ENCODE measurements at places on chromosomes 1 and 21.

DNA sequence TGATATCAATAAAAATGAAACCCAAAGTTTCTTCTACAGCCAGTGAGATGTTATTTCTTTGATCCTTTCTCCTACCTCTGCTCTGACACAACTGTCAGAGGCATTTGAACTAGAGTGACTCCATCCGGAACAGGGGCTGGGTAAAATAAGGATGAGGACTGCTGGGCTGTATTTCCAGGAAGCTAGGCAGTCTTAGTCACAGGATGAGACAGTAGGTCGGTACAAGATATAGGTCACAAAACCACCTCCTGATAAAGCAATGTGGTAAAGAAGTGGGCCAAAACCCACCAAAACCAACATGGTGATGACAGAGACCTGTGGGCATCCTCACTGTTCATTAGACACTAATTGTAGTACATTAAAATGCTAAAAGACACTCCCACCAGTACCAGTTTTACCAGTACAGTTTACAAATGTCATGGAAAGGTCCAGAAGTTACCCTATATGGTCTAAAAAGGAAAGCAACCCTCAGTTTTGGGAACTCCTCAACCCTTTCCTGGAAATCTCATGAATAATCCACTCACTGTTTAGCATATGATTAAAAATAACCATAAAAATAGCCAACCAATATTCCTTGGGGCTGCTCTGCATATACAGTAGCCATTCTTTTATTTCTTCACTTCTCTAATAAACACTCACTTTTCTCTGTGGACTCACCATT lies 96.7 kb downstream of the GABPA start:
- no peak for DNase-seq

DNA sequence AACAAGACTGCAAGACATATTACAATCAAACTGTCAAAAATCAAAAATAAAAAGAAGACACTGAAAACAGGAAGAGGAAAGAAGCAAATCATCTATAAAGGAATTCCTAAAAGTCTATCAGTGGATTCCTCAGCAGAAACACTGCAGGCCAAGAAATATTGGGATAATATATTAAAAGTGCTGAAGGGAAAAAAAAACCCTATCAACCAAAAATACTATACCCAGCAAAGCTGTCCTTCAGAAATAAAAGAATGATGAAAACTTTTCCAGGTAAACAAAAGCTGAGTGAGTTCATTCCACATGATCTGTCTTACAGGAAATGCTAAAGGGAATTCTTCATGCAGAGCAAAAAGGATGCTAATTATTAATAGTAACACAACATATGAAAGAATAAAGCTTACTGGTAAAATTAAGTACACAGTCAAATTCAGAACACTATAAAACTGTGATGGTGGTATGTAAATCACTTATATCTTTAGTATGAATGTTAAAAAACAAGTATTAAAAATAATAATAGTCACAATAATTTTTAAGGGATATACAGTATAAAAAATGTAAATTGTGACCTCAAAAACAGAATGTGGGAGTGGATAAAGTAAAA lies 12.9 kb upstream of the ACP6 start:
- no peak for DNase-seq

DNA sequence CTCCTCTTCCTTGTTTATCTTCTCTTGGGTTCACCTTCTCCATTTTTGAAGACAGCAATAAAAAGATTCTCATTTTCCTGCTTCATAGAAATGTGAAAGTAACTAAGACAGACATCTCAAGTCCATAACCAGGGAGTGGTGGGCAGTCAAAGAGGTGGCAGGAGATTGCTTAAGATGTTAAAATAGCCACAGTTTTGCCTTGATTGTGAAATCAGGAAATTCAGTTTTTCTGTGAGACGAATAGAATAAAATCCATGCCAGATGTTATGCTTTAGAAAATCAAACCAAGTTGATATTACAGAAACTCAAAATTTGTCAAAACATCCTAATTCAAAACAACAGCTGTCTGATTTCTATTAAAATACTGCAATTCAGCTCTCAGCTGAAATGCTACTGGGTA lies 57.2 kb downstream of the TNN start:
- DNase-seq = no peak

DNA sequence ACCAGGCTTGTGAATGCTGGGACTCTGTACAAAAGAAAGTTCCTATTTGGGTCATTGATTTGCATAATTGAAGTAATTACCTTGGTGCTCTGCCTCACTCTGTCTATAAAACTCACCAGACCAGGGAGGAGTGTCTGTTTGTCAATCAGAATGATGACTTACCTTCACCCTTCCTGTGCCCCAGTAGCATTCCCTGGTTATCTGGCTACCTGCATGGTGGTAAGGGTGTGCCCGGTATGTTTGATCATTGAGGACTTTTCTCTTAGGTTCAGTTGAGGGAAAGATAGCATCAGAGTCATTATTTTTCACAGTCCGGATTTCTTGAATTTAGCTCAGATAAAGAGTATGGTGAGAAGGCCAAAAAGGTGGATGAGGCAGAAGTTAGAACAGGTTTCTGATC lies 190.0 kb downstream of the BRINP2 start:
- DNase-seq = no peak

GRCh38 chr1:198106011-198106410 lies 50.8 kb upstream of the NEK7 start:
- DNase-seq = no peak

GRCh38 chr1:73452522-73452921 lies 745.5 kb downstream of the LRRIQ3 start:
- DNase-seq = no peak

DNA sequence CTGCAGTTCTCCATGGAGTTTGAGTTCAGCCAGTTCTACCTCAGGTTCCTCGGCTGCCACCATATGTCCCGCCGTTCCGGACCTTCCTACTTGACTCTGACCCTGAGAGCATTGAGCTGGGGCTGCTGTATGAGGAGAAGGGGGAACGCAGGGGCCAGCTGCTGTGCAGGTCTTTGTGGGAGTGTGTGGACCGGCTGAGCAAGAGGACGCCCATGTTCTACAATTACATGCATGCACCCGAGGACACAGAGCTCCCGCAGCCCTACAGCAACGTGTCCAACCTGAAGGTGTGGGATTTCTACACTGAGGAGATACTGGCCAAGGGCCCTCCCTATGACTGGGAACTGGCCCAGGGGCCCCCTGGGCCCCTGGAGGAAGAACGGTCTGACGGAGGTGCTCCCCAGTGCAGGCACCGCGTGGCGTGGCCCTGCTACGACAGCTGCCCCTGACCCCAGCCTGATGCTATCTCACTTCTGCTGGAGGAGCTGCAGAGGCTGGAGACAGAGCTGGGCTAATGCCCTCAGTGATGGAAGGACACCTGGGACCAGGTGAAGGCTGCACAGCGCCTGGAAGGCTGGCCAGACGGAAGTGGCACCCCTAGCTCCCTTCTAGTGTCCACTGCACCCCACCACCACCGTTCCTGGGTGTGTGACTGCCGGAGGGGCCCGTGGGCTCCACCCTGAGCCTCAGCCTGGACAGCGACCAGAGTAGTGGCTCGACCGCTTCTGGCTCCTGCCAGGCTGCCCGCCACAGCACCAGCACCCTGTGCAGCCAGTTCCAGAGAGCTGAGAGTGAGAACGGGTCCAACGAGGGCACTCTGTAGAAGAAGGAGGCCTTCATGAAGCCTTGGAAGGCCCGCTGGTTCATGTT lies 20.8 kb upstream of the NPPB start:
- DNase-seq = no peak

DNA sequence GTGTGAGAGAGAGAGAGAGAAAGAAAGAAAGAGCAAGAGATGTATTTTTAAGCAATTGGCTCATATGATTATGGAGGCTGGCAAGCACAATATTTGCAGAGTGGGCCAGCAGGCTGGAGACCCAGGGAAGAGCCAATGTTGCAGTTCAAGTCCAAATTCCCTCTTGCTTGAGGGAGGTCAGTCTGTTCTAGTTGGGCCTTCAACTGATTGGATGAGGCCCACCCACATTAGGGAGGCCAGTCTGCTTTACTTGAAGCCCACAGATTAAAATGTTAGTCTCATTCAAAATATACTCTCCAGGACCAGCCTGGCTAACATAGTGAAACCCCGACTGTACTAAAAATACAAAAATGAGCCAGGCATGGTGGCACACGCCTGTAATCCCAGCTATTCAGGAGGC lies 8.6 kb upstream of the PARS2 start:
- DNase-seq = no peak

- no peak for DNase-seq
Observed at GRCh38 chr1:230858918-230859729, 9.2 kb downstream of the C1orf198 start.

GRCh38 chr21:29098156-29098555 lies 24.7 kb upstream of the CCT8 start:
- no peak for DNase-seq

DNA sequence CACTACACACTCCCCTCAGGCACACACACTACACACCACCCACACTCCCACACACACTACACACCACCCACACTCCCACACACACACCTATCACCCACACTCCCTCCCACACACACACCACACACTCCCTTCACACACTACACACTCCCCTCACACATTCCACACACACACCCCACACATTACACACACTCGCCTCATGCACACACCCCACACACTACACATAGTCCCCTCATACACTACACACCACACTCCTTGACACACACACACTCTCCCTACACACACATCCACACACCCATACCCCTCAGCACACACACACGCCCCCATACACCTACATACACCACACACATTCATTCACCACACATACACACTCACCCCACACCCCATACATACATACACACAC lies 31.0 kb upstream of the SELENON start:
- no peak for DNase-seq

DNA sequence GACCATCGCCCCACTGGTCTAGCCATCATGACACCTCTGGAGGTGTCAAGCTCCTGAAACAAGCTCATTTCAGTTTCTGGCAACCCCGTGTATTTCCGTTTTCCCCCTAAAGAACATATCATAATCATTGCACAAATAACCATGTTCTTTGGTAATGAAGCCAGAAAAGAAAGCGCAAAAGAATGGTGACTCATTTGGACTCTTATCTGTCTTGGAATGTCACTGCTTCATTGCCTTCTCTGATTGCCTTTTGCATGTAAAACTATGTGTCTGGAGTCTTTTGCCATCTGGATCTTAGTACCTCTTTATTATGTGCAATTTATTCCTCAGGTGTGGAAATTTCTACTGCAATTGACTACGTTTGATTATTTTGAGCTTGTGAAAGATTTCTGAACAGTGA lies 110.5 kb downstream of the COLGALT2 start:
- no peak for DNase-seq

DNA sequence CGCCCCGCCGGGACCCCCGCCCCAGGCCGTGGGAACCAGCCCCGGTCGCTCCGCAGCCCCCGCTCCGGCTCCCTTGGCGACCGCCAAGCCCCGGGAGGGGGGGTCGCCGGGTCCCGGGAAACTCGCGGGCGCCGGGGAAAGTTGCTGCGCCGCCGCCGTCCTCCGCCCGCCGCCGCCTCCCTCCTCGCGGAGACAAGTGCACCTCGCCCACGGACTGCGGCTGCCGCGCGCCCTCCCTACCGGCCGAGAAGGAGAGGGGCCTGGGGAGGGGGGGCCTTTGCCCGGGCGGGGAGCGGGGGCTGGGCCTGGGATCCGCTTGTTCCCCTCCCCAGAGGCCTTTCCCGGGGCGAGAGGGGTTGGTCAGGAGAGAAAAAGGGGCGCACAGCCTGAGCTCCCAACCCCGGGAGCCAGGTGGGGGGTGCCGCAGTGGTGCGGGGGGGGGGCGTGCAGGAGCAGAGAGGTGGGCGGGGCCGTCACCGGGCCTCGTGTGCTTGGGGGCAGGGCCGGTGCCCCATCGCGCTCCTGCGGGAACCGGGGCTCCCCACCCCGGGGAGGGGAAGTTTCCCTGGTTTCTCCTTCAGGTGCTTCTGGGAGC lies 592 bp downstream of the AGRN start:
- DNase-seq = no peak

GRCh38 chr1:197481101-197481500 lies 213.0 kb downstream of the CRB1 start:
- DNase-seq = no peak

DNA sequence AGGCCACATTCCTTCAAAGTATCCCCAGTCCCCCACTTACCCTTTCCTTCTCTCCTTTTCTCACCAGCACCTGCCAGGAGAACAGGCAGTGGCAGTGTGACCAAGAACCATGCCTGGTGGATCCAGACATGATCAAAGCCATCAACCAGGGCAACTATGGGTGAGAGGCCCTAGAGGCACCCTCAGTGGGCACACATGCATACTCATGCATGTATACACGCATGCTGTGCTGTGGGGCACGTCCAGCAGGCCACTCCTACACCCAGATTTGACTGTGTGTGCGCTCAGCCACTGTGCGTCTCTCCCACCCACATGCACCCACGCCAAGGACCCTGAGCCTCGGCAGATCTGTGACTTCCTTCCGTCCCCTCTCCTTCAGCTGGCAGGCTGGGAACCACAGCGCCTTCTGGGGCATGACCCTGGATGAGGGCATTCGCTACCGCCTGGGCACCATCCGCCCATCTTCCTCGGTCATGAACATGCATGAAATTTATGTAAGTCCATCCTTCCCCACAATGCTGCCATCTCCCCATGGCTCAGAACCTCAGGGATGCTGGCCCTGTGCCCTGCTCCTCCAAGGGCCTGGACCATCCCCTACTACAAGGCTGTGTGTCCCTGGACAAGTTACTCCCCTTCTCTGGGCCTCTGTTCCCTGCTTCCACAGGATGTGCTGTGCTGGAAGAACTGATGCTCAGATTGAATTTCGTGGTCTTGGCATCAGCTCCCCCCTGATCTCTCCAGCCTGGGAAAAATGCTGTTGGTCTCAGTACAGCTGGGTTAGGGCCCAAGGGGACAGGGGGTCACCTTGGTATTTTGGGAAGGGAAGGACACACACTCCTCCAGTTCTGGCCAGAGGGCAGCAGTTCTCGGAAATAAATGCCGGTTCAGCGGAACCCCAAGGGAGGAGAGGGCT lies 7.0 kb downstream of the TINAGL1 start:
- DNase-seq = peak; percentile 75
